Cardiac septum (tissue), 1 donor: ENCODE measurements at places on chromosomes 2 and 18. TPM values are rescaled to one million over a fixed set of nuclear protein-coding genes. Genes with fewer than 3 reads are reported as not detected.

DNA sequence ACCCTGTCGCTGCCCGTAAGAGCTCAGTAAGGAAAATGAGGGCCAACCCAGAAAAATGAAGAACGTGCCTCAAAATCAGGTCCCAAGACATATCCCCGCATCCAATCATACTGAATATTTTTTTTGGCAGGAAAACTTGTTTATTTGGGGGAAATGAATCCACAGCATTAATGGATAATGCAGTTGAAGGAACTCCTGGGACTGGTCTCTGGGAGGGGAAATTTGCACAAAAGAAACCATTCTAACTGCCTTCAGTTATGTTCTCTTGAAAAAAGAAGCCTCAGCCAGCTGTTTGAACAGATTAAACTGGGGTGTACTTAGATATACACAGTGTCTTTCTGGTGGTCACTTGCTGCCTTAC lies 61.3 kb downstream of the SPRED2 start:
- no peak for DNase-seq

RANBP2 gene
- 58.6 TPM for total RNA-seq

GRCh38 chr2:30796699-30797098 lies 10.5 kb downstream of the CAPN13 start:
- DNase-seq, result no peak

DNA sequence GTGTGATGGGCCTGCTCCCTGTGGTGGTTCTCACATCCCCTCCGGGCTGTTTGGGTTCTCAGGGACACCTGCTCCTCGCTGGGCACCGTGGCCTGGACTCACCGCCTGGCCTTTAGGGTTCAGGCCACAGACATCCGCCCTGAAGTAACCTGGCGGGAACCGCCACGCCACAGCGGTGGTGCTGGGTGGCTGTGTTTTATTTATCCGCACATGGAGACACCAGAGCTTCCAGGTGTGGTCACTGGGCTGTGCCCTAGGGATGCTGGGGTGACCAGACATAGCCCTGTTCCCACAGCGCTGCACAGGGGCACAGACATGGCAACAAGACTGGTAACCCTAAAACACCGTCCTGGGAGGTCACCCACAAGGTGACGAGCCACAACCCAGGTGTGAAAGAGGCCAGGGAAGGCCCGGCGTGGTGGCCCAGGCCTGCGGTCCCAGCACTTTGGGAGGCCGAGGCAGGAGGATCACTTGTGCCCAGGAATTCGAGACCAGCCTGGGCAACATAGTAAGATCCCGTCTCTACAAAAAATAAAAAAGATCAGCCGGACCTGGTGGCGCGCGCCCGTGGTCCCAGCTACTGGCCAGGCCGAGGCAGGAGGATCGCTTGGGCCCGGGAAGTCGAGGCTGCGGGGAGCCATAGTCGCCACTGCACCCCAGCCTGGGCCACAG lies 649 bp upstream of the HSBP1L1 start:
- DNase-seq, result peak; percentile 58

DNA sequence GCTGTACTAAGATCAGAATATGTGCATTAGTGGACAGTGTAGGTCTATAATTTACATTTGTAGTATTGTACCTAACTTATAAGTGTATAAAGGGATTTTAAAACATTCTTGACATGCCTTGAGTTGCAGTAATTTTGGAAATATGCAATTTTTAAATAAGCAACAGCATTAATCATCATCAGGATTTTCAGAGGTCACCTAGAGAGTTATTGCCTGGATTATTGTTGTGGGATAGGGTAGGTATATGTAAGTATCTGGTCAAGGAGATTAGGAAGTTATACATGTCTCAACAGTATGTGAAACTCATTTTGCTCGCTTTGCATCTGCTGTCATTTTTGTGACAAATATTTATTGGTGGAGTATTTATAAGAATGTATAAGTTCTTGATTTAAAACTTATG lies 184.2 kb downstream of the WDR7 start:
- DNase-seq, result no peak

DNA sequence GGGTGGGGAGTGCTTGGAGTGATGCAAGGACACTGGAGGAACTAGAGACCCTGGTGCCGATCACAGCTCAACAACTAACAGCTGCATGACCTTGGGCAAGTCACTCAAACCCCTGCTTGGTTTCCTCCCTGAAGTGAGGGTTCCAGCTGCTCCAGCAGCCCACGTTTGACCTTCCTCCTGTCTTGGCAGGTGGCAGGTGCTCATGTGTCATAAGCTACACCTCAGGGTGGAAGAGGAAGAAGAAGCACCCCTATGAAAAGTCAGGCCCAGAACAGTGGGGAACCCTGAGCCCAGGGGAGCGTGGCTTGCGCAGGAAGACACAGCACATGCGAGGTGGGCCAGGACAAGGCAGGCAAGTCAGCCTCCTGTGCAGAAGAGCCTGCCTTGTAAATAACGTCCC lies 42.4 kb downstream of the MRPL35 start:
- no peak for DNase-seq

DNA sequence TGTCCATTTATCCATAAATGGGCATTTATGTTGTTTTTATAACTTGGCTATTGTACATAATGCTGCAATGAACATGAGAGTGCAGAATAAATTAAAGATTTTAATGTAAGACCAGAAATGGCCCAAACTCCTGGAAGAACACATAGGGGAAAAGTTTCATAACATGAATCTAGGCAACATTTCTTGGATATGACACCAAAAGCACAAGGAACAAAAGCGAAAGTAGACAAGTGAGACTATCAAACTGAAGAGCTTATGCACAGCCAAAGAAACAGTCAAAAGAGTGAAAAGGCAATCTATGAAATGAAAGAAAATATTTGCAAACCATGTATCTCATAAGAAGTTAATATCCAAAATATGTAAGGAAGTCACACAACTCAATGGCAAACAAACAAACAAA lies 5.8 kb downstream of the IL36A start:
- DNase-seq, result no peak
